ENCODE measurements at places on chromosomes 2 and 18.

GRCh38 chr2:162579986-162580385 lies 236.1 kb downstream of the GCA start:
- no peak for DNase-seq

DNA sequence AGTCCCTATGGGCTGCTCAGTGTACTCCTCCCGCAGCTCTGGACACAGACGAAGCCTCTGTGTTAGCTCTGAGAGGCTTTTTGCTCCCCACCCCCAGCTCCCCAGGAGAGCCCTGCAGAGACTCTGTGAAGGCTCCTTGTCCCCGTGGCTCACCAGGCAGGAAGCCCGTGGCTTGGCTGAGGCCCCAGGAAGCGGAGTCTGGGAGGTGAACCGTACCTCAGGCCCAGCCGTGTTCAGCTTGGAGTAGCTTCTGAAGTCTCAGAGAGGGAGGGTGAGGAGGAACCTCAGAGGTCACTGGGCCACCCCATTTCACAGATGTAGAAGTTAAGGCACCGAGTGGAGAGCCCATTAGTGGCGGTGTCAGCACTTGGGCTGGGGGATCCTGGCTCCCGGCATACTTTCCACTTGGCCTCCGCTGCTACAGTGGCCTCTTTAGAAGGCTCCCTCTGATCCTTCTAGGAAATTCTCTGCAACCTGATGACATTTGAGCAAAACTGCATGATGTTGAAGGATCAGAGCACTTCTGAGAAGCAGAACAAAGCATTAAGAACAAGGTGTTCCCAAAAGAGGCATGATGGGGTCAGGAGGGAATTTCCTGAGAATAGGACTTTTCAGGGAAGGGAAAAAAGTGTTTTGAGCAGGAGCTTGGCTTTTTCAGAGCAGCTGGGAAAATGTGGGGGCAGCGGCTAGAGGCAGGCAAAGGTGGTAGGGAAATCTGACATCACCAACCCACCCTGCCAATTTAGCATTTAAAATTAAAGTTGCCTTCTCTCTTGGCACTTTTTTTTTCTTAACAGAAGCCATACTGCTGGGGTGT lies 79.1 kb downstream of the MCFD2 start:
- no peak for DNase-seq

- peak; percentile 61 for DNase-seq
Observed at GRCh38 chr2:99066075-99066958, 75.2 kb upstream of the C2orf15 start.

- no peak for DNase-seq
Observed at GRCh38 chr18:8517276-8517675, 92.0 kb upstream of the RAB12 start.

DNA sequence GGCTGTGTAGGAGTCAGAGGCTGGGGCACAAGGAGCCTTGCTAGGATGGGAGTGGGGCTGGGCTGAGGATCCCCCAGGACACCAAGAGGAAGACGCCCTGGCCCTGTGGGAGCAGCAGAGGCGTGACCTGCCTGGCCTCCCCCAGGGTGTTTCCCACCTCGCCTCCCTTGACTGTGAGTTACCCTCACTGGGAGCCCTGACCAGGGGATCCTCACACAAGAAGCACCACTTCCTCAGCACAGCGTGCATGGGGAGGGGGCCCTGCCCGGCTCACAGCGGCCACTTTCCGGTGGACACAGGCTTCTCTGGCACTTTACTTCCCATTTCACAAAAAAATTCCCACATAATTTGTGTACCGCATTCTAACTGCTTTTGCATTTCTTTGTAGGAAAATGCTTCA lies 187.7 kb downstream of the EIPR1 start:
- no peak for DNase-seq

DNA sequence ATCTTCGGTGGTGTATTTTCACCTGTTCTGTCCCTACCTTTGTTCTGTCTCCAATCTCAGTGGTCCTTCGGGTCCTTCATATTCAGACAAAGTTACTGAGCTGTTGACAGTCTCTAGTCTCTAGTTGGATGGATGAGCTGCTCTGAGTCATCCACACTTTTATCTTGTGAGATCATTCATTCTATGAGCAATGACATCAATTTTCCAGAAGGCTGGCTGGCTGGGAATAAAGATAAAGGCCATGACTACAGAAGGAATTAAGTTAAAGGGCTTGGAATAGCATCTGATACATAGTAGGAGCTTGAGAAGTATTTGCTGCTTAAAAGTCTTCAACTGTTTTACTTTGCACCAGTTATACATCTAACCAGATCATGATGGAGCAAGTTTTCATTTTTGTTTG lies 43.1 kb upstream of the SLC39A10 start:
- no peak for DNase-seq

GRCh38 chr2:108833219-108833618 lies 46.6 kb downstream of the CCDC138 start:
- DNase-seq, result no peak

- DNase-seq, result no peak
Observed at GRCh38 chr2:160892204-160892603, 268.0 kb upstream of the TANK start.

- DNase-seq, result no peak
Observed at GRCh38 chr2:39620067-39620466, 45.6 kb upstream of the TMEM178A start.

DNA sequence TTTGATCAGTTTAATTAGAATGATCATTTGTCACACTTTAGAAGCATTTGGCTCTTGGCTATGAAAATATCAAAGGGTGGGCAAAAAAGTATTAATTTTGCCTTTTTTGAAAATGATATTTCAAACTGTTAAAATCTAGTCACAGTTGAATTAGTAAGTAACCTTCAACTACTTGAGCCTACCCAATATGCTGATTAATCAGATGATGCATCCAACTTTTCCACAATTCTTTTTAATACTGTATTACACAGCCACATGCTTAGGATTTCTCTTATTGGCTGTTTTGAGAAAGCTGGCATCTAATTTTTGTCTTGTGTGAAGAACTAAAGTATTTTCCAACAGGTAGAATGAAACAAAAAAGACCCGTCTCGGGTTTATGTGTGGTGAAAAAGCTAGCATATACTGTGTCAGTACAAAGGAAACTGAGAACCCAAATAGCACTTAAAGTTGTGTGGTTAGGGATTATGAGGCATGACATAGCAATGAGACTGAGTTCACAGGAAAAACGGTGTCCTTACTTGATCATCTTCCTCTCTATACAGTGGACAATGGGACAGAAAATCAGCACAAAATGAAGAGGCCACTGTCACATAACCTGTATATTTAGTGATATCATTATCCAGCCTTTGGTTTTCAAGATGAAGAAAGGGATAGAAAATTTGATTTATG lies 11.7 kb downstream of the OSBPL6 start:
- no peak for DNase-seq

DNA sequence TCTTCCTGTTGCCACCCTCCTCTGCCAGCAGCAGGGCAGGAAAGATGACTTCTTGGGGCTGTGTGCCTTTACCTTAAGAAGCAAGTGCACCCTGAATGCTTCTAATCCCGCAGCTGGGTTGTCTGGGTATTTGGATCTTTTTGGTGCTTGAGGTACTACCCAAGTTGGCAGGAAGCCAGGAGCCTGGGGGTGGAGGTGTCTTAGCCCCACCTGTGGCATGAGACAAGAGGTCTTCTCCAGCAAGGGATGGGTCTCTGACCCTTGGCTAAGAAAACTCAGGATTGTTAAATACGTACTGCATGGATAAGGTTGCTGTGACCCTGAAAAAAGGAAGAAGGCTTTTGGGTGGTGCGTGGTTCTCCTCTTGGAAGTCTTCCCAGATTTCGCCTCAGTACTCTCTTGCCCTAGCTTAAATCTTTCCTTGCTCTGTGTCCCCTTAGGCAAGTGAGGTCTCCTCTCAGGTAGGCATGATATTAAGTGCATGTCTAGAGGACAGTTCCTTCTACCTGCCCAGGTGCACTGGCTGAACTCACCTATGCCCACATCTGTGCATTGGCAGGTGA lies 4.3 kb downstream of the HPCAL1 start:
- no peak for DNase-seq

DNA sequence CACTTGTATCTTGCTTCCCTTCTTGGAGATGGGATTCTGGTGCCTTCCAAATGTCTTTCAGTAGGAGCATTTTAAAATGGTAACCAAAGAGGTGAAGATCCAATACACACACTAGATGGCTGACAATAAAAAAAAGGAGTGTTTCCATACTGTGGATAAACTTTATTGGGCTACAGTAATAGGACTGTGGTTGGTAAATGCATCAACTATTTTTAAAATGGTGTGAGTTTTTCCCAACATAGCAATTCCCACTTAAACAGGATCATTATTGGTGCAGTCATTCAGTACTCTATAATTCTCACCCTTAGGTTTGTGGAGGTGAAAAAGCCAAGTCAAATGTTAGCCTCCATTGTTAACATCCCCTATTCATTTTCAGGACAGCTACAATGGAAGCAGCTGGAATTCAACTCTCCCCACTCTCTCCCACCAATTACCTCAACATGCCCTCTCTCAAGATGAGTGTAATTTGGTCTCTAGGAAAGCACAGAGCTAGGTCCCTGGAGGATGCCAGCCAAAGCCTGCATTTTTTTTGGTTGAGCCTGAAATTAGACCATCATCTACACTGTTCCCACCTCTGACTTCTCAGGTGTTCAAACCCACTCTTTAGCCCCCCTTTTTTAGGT lies 273.3 kb downstream of the TCF4 start:
- no peak for DNase-seq

GRCh38 chr18:50649821-50650220 lies 89.9 kb downstream of the MAPK4 start:
- no peak for DNase-seq

- DNase-seq, result no peak
Observed at GRCh38 chr2:129167456-129167855, 812.0 kb upstream of the RAB6C start.

GRCh38 chr2:241137276-241138190 lies 11.7 kb downstream of the PASK start:
- DNase-seq, result no peak

DNA sequence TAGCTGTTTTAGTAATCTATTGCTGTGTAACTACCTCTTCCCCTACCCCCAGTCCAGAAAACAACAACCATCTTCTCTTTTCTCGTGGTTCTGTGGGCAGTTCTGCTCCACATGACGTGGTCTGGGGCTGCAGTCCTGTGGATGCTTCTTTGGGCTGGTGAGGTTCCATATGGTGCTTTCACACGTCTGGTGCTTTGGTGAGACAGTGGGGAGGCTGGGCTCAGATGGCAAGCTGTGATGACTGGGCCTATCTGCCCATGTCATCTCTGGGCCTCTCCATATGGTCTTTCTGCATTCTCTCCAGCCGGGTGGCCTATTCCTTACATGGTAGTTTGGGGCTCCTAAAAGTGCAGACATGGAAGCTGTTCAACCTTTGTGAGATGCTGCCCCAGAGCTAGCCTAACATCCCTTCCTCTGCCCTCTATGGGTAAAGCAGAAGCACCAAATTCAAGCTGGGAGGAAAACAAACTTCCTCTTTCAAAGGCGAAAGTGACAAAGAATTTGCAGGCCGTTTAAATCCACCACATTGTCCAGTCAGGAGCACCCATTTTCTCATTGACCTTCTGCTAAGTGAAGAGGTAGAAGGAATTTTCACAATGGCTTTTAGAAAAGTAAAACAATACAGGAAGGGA lies 68.3 kb upstream of the IL1R1 start:
- no peak for DNase-seq

DNA sequence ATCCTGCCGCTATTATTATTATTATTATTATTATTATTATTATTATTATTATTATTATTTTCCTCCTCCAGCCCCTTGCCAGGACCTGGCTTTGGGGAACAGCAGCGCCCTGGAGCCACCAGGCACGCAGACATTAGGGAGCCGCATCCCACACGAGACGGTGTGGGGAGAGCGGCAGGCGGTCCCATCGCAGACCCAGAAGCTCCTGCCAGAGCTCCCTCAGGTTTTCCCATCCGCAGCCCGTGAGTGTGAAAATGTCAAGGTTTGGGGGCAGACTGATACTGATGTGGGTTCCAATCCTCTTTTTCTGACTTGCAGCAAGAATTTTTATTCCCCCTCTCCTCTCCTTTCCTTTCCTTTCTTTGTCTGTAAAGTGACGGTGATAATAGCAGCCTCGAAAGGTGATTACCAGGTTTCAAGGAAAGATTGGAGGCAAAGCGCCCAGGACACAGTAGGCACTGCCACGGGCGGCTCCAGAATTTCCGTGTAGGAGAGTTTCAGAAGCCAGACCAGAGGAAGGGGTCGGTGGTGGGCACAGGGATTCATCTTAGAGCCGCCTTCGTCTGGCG lies 816 bp downstream of the SCTR start:
- DNase-seq, result no peak

GRCh38 chr2:16425462-16426336 lies 239.9 kb downstream of the CYRIA start:
- DNase-seq, result no peak

DNA sequence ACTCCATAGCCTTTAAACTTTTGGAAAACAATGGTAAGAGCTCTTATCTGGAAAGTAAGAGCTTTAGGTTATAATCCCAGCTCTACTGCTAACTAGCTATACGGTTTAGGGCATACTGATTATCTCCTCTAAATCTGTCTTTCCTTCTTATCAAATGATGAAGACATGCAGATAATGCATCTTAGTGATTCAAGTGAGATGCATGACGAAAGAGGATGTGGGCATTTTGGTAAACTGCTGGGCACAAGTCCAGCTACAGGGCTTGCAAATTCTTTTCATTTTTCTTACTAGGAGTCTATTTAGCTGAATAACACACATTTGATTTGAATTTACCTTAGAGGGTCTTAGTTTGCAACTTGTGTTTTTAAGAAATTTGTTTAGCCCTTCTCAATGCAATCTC lies 1604.8 kb upstream of the ZEB2 start:
- no peak for DNase-seq

GRCh38 chr2:168596881-168597655 lies 141.0 kb downstream of the CERS6 start:
- no peak for DNase-seq

GRCh38 chr18:27789406-27789805 lies 387.5 kb downstream of the CDH2 start:
- no peak for DNase-seq

DNA sequence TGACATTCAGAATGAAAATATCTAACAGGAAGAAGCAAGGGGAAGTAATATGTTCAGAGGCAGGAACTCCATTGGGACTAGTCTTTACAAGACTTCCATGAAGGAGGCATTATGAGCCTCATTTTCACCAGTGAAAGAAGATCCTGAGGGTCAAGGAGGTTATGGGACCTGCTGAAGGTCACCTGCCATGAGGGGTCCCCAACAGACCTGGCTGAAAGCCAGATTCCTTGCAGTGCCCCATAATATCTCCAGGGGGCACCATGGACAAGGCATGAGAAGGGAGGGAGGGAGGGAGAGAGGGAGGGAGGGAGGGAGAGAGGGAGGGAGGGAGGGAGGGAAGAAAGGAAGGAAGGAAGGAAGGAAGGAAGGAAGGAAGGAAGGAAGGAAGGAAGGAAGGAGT lies 27.9 kb downstream of the XDH start:
- no peak for DNase-seq

DNA sequence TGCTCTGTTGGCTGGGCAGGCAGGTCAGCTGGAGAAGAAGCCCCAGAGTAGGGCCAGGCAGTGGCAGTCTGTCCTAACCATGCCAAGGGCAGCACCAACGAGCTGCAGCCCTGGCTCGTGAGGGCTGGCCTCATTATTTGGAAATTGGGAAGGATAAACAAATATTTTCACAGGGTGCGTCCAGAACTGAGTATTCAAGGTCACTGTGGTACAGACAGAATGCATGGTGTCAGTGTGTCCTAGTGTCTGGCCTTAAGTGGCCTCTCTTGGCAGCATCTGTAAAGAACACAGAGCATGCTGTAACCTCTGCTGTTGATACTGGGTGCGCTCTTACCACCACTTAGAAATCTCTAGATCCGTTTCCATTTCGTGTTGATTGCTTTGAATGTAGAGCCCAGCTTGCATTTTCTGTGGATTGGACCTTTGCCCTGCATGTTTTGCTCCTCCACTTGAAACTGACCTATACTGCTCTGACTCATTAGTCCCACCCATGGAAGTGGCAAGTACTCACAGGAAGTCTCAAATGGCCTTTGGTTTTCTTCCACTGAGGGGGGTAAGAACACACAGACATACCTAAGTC lies 88.2 kb downstream of the GREB1L start:
- DNase-seq, result no peak

All from GM12864 (cell line).